ENCODE measurements at places on chromosomes 13 and 19.

- DNase-seq: no peak
Measured at GRCh38 chr19:35086455-35086854, 29.2 kb upstream of the FXYD3 start.

- no peak for DNase-seq
Measured at GRCh38 chr13:80255946-80256345, 85.0 kb downstream of the SPRY2 start.

DNA sequence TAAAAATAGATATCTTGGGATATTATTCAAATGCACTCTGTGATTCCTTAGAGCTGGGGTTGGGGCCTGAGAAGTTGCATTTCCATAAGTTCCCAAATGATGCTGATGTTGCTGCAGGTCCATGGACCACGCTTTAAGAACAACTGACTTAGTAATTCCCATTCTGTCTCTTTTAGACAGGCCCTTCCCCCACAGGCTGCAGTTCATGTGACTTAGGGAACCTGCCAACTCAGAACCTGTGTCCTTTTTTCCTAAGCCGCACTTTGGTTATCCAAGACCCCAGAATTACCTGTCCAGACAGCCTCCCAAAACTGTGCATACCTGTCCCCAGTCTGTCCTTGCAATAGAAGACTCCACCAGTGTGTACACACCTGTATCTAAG, 1.7 kb upstream of the ITGBL1 start:
- DNase-seq: no peak

DNA sequence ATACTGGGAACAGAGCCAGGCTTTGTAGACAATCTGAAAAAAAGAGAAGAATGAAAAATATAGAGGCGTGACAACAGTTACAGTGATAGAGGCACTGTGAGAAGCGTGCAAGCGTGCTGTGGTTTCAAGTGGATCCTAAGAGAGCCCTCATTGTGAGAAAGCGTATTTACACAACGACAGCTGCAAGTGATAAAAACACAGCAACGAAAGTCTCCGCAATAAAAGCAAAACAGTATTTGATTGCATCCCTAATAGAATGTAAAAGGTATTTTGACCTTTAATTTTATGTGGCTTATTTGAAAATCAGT, 642.7 kb upstream of the ARGLU1 start:
- DNase-seq: no peak

DNA sequence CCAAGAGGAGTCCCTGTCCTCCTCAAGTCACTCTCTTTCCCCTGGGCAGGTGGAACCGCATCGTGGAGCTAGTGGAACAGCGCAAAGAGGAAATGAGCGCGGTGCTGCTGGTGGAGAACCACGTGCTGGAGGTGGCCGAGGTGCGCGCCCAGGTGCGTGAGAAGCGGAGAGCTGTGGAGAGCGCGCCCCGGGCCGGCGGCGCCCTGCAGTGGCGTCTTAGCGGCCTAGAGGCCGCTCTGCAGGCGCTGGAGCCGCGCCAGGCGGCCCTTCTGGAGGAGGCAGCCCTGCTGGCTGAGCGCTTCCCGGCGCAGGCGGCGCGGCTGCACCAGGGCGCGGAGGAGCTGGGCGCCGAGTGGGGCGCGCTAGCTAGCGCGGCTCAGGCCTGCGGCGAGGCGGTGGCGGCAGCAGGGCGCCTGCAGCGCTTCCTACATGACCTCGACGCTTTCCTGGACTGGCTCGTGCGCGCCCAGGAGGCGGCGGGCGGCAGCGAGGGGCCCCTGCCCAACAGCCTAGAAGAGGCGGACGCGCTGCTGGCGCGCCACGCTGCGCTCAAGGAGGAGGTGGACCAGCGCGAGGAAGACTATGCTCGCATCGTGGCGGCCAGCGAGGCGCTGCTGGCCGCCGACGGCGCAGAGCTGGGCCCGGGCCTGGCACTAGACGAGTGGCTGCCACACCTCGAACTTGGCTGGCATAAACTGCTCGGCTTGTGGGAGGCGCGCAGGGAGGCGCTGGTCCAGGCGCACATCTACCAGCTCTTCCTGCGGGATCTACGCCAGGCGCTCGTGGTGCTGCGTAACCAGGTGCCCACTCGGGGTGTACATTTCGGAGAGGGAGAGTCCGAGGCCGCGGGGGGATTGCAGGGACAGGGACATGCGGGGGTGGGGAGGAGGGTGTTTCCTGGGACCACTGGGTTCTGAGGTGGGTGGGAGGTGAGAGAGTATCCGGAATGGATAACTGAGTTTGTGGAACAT, 52.8 kb downstream of the SPTBN4 start:
- no peak for DNase-seq

DNA sequence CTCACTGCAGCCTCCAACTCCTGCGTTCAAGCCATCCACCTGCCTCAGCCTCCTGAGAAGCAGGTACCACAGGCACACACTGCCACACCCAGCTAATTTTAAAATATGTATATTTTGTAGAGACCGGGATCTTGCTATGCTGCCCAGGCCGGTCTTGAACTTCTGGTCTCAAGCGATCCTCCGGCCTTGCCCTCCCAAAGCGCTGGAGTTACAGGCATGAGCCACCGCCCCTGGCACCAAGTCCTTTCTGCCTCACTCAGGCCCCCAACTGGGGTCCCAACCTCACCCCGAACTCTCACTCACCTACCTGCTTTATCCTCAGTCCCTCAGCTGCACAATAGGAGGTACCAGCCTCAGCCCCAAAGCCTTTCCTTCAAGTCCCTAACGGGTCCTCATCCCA, 635 bp upstream of the COL5A3 start:
- DNase-seq: no peak

DNA sequence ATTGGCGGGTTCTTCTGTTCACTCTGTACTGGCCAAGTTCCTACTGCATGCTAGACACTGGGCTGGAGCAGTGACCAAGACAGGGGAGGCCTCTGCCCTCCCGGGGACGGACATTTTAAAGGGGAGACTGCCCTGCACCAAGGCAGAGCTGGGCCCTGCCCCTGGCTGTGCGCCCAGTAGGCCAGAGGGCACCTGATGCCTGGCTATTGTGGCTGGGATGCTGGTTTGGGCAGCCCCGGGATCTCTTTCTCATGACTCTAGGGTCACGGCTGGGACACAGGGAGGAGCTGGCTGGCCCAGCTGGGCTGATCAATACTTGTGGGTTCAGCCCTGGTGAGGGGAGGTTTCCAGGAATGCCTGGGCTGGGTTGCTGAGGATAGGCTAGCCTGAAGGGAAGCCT, 17.7 kb downstream of the LIPE start:
- DNase-seq: no peak

DNA sequence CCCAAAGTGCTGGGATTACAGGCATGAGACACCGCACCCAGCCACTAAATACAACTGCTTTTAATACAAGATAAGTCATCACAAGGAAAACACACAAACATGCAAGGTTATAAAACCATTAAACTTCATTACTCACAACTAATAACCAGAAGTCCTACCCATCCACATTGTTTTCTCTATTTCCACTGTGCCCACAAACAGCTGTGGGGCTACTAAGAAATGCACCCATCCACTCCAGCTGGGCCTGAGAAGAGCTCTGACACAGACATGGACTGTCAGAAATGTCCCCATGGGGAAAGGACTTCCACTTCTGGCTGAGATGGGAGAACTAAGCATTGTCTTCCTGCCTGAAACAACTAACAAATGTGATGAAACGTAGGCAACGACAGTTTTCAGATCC, 17.2 kb downstream of the SAFB2 start:
- DNase-seq: no peak

- no peak for DNase-seq
Measured at GRCh38 chr13:23876265-23876664, 12.9 kb downstream of the MIPEP start.
